ENCODE measurements at places on chromosomes 7 and 10.

- DNase-seq = no peak
Measured at GRCh38 chr10:35487336-35488034, 117.7 kb upstream of the GJD4 start.

- DNase-seq = no peak
Measured at GRCh38 chr10:47435081-47435480, 48.8 kb downstream of the ANXA8 start.

GRCh38 chr7:105644937-105645336 lies 63.6 kb upstream of the EFCAB10 start:
- no peak for DNase-seq

DNA sequence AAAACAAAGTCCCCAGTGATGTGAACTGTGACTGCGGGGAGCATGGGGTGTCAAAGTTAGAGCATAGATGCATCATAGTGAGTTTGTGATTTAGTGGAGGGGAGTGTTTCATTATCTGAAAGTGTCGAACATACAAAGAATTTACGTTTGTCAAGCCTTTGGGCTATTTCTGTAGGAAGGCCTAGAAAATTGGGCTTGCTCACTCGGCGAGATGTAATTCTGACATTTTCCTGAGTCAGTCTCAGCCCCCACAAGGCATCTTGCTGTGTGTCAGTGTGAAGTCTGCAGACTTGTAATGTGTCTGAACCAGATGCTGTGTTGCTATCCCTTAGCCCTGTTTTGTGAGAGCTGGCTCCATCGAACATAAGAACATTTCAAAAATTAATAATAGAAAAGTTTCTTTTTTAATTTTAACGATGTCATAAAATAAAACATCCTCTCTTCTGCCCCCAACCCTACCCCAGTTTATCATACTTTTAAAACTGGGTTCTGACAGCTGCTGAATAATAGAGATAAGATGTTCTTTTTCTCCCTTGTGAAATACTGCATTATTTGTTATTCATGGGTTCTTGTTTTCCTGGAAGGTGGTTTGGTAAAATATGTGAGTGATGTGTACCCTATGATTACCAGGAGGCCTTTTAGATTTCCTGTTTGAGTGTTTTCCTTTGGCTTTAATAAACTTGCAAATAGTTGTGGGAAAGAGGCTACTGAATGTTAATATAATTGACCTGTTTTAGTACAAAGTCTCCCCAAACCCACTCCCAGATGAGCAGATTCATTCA lies 207.4 kb downstream of the GPR158 start:
- DNase-seq = peak; percentile 45

GRCh38 chr7:24869572-24869971 lies 110.4 kb downstream of the OSBPL3 start:
- no peak for DNase-seq

DNA sequence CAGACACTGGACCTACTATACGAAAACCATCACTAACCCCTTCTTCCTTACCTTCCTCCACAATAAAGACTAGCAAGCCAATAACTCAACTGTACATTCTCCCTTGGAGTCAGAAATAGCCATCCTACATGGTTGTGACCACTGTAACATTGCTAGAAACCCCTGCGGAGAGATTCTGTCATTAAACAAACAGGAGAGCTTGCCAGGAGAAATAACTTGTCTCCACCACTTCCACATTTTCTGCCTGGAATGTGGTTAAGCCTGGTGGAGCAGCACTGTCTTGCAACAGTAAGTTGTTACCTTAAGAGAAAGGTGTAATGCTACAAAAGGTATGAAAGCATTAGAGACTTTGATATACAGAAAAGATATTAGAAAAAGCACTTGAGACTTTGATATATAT lies 45.8 kb downstream of the THSD7A start:
- DNase-seq = peak; percentile 56

DNA sequence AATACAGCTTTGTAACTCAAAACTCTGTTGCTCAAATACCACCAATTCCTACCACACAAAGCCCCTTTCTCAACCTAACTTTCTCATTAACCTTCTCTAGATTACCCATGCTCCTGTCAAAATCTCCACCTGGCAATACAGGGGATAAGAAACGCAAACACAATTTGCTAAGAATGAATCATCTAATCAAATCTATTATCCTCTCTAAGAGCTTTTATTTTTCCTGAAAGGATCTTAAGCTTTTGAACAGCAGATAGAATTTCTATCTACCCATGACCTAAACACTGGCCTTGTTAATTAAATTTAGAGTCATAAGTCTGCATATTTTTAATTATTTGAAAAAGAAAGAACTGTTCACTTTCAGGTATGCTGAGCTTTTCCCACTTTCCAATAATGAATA lies 98.3 kb downstream of the HBP1 start:
- DNase-seq = no peak

DNA sequence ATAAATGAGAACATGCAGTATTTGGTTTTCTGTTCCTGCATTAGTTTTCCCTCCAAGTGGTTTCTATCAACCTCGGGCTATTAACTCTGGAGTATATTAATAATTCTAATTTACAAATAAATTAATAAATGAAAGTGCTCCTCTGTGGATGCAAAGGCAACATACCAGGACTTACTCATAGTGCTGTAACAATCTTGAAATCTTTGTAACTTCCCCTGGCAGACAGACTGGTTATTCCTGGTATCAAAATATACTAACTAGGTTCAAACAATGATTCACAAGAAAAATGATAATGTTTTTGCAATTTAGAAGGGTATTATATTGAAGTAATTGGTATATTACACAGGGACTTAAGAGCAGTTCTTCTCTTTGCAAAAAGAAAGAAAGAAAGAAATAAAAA lies 177.2 kb downstream of the FANK1 start:
- no peak for DNase-seq

DNA sequence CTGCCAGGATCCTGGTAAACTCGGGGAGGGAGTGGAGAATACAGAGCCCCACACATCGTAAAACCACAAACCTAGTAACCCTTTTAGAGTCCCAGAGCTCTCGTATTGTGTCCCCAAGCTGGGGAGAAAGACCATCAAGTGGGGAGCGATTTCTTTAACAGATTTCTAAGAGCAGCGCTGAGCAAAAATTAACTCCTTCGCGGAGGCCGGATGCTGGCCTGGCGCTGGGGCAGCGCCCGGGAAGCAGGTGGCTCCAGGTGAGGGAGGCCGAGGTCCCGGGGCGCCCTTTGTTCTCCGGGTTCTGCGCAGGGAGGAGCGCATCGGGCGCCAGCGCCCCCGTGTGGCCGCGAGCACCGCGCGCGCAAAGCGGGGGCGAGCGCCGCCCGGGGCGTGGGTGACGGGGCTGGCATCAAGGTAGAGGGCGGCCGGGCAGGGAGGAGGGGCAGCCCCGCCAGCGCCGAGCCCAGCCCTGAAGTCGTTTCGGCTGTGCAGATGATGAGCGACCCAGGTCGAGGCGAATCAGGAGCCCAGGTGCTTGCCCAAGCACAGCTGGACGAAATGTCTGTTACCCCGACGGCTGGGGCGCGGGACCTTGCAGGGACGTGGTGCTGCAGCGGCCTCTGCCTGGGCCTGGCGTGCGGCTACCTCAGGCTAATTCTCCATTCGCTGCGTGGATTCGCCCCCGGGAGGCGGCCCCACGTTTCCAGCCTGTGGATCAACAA lies 10.4 kb upstream of the FGFR2 start:
- DNase-seq = peak; percentile 31

GRCh38 chr10:3773460-3774017 lies 11.5 kb downstream of the KLF6 start:
- no peak for DNase-seq

DNA sequence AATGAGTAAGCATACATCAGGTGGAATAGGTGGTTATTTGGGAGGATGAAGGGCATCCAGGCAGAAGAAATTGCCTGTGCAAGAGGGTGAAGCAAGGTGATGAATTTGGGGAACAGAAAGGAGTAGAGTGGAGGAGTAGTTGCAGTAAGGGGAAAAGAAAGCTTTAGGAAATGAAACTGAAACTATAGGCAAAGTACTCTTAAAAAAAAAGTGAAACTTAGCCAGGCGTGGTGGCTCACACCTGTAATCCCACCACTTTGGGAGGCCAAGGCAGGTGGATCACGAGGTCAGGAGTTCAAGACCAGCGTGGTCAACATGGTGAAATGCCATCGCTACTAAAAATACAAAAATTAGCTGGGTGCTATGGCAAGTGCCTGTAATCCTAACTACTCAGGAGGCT lies 17.6 kb downstream of the NUP205 start:
- no peak for DNase-seq

DNA sequence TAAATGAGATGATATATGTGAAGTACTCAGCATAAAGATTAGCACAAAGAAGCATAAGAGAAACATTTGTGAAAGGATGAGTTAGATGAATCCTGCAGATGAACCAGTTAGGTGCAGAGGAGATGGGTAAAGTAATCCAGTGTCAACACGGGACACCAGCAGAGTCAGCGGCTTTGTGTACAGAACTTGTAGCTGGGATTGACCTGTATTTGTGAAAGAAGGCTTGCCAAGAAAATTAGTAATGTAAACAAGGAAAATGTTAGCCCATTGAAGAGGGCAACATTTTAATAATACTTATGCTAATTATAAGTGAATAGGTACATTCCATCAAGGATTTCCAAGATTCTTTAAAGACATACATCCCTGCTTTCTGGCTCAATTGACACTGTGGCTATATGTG lies 255.7 kb downstream of the PTEN start:
- DNase-seq = no peak

- DNase-seq = no peak
Measured at GRCh38 chr7:146503844-146504243, 387.2 kb downstream of the CNTNAP2 start.

DNA sequence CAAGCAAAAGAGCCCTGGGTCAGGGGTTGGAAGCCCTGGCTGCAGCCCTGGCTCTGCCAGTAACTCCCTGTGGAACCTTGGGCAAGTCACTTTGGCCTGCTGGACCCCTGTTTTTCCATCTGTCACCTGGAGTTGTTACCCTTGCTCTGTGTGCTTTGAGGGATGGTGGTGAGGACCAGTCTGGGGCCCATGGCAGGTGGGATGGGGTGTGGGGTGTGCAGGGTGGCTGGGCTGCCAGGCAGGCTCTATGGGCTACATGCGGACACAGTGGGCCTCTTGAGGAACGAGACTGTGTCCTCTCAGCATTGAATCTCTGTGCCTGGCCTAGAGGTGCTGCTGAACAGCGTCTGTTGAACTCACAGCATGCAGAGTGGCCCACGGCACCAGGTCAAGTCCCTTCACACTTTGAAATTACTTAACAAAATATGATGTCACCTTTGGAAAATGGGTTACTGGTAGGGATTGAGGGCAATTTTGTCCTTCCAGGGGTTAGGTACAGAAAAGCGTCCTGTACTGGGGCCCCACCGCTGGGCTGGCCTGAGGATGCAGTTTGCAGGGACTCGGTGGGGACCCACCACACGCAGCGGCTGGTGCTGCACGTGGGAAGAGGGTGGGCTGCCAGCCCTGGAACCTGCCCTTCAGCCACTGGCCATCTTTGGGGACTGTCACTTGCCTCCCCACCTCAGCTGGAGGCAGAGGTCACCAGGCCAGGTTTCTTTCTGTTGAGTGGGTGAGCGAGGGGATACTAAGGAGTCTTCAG lies 45.3 kb downstream of the PRF1 start:
- no peak for DNase-seq

- DNase-seq = no peak
Measured at GRCh38 chr10:17196045-17196444, 5.4 kb downstream of the TRDMT1 start.

DNA sequence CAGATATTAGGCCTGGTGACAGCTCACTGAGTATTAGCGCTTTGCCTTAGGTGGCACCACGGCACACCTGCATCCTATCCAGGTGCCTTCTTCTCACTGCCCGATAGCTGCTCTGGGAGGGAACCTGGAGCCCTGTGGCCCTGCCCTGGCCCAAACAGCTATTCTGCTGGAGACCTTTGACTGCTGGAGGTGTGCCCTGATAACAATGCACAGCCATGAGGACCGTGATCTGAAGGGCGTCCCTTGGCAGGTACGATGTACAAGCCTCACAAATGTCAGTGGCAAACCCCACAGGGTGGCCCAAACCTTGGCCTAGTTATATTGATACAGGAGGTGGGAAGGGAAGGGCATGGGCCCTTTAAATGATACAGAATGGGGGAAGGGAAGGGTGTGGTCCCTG lies 259.5 kb downstream of the GRID1 start:
- no peak for DNase-seq

DNA sequence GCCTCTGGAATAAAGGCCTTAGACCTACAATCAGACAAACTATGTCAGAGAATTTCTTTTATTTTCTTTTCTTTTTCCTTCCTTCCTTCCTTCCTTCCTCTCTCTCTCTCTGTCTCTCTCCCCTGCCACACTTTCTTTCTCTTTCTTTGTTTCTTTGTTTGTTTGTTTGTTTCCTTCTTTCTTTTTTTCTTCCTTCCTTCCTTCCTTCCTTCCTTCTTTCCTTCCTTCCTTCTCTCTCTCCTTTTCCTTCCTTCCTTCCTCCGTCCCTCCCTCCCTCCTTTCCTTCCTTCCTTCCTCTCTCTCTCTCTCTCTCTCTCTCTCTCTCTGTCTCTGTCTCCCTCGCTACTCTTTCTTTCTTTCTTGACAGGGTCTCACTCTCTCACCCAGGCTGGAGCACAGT lies 242.6 kb downstream of the GATA3 start:
- DNase-seq = no peak

- no peak for DNase-seq
Measured at GRCh38 chr10:42738679-42739078, 43.9 kb upstream of the BMS1 start.

DNA sequence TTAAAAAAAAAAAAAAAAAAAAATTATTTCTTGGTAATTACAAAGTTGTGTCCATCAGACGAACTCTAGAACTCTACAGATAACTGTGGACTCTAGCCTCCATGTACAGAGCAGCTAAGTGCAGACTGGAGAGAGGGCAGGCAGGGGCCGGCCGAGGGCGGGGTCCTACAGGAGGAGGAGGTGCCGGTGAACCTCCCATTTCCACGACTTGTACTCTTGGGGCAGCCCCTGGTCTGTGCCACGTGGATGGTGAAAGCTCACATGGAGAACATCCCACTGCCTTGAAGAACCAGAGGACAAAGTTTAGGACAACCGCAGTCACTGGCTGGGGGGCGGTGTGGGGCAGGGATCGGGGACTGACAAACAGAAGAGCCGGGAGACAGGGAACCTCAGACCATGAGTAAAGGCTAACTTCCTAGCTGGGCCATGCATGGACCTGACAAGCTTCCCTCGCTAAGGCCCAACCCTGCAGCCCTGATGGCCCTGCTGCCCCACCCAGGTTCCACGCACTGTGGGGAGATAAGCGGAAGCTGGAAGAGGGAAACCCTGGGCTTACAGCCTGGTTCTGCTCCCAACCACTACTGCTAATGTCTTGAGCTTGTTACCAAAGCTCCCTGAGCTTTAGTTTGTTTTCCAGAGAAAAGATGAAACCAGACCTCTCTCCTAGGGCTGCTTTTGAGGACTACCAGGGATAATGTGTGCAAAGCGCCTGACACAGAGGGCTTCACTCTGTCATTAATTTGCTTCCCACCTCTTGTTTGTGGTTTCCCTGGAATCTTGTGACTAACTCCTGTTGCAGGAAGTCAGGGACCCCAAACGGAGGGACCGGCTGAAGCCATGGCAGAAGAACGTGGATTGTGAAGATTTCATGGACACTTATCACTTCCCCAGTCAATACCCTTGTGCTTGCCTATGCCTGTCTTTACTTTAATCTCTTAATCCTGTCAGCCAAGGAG lies 16.1 kb upstream of the SEC61G start:
- no peak for DNase-seq
